Stimulated activated CD4-positive, alpha-beta T cell treated with anti-CD3 and anti-CD28 coated beads, Interleukin-15, amount 100 ng/mL, for 1 hour (primary cell): ENCODE measurements at places on chromosomes 3 and 15.

DNA sequence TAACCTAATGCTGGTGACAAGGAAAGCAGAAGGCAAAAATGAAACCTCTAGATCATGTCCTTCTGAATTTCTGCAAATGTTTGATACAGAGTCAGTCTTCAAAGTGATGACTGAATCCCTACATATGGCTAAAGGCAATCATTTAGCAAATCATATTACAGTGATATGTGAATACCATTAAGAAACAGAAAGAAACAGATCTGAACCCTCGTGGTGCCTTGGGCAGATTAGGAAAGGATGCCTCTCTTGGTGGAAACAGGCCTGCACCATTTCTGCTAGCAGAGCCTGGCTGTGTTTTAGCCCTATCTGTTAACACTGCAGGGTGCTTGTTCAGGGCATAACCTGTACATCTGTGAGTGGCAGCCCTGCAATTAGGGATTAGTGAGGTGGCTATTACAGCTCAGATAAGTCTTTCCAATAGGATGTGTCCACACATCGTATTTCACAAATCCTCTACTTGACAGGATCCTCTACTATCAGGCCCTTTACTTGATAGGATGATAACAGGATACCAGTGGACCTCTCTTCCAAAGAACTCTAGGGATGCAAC, 12.1 kb downstream of the SEC22C start:
- DNase-seq: no peak

DNA sequence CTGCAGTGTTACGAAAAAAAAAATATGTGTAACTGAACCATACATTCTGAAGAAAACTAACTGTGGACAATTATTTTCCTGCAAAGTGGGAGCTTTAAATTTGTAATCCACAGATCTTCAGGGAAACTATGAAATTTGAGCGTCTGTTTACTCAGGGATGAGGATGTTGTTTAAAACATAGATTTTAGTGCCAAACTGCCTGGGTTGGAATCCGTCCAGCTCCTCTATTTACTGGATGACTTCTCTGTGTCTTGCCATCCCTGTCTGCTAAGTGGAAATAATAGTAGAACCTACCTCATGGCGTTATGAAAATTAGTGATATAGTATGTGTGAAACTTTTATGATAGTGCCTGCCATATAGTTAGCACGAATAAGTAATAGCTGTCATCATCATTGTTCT, 666.5 kb downstream of the SQOR start:
- no peak for DNase-seq

DNA sequence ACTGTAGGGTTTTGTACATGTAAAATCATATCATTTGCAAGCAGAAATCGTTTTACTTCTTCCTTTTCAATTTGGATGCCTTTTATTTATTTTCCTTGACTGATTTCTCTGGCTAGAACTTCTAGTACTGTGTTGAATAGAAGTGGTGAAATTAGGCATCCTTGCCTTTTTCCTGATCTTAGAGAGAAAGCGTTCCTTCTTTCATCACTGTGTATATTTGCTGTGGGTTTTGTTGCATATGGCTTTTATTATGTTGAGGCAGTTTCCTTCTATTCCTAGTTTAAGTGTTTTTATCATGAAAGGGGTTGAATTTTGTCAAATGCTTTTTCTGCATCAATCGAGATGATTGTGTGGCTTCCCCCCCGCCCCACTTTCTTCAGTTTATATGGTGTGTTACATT, 140.9 kb downstream of the ATG7 start:
- DNase-seq: no peak

DNA sequence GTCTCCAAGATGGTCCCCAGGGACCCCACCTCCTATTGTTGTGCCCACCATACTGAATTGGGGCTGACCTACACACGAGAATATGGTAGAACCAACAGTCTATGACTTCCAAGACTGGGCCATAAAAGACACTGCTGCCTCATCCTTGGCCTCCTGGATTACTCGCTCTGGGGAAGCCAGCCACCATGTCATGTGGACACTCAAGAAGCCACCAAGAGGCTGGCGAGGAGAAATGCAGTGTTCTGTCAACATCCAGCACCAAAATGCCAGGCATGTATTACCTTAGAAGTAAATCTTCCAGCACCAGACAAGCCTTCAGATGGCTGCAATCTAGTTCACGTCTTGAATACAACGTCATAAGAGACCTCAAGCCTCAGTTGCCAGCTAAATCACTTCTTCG, 17.1 kb upstream of the TPM1 start:
- DNase-seq: no peak

- DNase-seq: no peak
These were observed 27.8 kb downstream of the CHP1 start for GRCh38 chr15:41258750-41259471.

- no peak for DNase-seq
These were observed 281.6 kb downstream of the CNTN6 start for GRCh38 chr3:1374471-1374870.

DNA sequence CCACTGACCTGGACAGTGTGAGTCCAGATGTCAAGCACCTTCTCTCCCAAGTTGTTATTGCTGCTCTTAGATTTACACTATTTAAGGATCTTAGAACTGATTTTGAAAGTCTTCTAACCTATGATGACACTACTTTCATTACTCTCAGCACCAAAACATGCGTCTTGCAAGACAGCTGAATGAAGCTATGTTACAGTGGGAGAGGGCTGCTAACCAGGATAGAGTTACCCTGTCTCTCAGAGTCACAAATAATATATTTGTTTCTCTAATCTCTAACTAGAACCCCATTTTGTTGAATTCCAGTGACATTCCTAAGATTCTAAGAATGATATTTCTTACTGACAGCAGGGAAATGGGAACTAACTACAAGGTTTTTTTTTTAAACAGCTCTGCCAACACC, 455.5 kb downstream of the MAGI1 start:
- no peak for DNase-seq

- DNase-seq: no peak
These were observed 85.3 kb upstream of the LIMD1 start for GRCh38 chr3:45509038-45509767.

DNA sequence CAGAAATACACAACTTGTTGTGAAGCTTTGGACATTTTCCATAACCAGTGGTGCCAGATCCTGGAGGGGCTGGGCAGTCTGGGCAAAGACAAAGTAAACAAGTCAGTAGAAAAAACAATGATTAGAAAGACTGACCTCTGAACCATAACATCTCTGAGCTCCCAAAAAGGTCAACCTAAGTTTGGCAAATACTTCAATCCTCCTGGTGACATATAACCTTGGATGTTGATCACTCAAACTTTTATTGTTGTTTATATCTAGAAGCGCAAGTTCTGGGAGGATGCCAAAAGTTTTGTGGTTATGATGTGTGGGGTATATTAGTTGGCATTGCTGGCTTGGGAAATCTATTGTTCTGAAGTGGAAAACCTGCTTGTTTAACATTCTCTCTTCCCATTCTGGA, 257.7 kb downstream of the DIPK2A start:
- no peak for DNase-seq
